ENCODE measurements at places on chromosomes 4 and X.
A peak's percentile ranks its signal among the peaks of the same experiment; 100 is the strongest.

DNA sequence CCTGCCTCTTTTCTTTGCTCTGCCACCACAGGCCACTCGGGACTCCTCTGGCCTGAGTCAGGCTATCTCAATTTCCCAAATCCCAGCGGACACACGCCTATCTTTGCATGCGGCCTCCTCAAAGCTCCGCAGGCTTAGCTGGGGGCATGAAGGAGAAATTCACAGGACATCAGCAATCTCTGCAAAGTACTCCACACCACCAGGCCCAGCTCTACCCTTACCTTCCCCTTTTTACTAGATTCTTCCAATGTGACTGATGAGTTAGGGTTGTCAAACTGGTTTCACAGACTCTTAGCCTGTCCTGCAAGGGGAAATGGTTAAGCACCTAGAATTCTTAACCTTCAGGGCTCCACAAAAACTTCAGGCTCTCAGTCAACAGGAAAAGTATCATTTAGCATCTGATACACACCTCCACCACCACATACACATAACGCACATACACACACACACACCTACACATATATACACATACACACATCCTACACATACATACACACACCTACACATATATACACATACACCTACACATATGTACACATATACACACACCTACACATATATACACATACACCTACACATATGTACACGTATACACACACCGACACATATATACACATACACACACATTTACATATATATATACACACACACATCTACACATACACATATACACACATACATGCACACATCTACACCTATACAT, 349.1 kb downstream of the ANK2 start:
- DNase-seq: peak; percentile 51

- no peak for DNase-seq
These were observed 51.4 kb downstream of the PTTG2 start for GRCh38 chr4:38011511-38012162.

- no peak for DNase-seq
These were observed 115.8 kb downstream of the CORIN start for GRCh38 chr4:47721892-47722575.

GRCh38 chr4:139887376-139887802, 221.8 kb downstream of the MGST2 start:
- no peak for DNase-seq

DNA sequence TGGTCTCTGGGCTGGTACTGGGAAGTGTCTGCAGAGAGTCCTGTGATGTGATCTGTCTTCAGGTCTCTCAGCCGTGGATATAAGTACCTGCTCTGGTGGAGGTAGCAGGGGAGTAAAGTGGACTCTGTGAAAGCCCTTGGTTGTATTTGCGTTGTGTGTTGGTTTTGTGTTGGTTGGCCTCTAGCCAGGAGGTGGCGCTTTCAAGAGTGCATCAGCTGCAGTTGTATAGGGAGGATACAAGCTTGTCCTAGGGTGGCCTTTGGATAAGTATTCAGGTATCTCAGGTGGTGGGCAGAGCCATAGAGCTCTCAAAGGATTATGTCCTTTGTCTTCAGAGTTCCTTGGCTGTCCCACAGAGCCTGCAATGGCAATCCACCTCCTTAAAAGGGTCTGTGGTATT, 111.6 kb downstream of the MAGEB17 start:
- peak; percentile 48 for DNase-seq

- DNase-seq: no peak
These were observed 3.5 kb upstream of the ZFP92 start for GRCh38 chrX:153407736-153408135.

All from mesendoderm (in vitro differentiated cells).